SK-N-SH (cell line): ENCODE measurements at places on chromosomes 6 and 20. TPM values are rescaled to one million over a fixed set of nuclear protein-coding genes. Genes with fewer than 3 reads are reported as not detected.

DNA sequence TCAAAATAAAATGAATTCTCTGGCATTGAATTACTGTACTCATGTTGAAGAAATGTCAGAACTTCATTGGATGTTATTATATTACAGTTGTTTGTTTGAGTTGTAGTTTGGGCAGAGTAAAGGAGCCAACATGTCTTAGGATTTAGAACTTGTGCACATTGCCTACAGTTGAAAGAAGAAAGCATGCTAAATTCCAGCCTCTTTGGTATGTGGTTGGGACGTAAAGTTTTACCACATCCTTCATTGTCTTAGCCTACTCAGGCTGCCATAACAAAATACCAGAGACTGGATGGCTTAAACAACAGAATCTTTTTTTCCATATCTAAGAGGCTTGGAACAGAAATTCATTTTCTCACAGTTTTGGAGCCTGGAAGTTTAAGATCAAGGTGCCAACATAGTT is 42.4 kb downstream of the HFE start:
- no peak for DNase-seq

- peak; percentile 51 for DNase-seq
Measured at GRCh38 chr6:99822741-99823512, 171.1 kb downstream of the MCHR2 start.

DNA sequence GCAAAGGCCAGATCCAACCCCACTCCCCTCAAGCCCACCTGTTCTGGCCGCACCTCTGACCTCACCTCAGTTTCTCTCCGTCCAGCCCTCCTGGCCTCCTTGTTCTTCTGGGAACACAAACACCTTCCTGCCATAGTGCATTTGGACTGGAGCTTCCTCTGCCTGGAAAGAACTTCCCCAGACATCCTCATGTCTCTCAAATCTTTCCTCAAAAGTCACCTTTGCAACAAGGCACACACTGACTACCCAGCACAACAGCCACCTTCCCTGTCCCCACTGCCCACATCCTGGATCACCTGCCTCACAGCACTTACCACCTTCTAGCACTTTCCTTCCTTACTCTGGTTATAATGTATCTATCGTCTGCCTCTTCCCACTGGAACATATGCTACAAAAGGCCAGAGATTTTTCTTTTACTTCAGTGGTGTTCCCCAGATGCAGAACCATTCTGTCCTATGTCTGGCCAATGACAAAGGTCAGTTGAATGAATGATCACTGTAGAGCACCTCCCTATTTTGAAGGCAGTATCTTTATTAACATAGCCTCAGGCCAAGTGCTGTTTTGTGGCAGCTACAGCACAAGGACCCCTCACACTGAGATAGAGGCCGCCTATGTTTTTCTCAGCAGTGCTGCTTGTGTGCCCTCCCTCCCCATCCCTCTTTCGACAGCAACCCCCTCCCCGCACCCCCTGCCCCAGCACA is 4.1 kb downstream of the HLA-B start:
- no peak for DNase-seq

GRCh38 chr20:52401431-52401830 is 209.9 kb upstream of the ZFP64 start:
- DNase-seq = no peak

- DNase-seq = no peak
Measured at GRCh38 chr6:129793447-129793846, 67.7 kb downstream of the TMEM244 start.

DNA sequence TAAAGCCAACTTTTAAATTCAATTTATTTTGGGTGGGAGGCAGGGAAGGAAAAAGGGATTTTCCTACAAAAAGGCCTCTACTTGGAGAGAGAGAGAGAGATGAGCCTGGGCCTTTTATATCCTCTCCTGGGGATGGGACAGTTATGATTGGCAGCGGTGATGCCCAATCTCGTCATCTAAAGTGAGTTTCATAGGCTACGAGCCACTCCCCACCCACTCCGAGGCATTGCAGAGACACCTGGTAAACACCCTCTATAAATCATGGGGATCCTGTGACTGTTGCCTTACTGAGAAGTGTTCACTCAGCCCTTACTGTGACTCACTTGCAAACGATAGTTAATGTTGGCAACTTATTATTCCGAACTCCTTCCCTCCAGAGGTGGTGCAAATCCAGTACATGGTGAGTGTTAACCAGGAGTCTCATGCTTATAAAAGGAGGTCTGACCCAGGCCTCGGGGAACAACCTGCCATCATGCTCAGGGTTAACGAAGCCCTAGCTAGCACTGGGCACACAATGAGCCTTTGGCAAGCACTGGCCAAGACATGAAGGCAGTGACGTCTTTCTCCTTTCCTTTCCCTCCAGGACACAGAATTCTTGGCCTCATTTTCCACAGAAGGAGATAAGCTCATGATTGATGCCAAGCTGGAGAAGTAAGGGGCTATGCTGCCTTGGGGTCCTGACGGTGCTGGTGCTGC is 20.5 kb downstream of the BPIFB4 start:
- no peak for DNase-seq

DNA sequence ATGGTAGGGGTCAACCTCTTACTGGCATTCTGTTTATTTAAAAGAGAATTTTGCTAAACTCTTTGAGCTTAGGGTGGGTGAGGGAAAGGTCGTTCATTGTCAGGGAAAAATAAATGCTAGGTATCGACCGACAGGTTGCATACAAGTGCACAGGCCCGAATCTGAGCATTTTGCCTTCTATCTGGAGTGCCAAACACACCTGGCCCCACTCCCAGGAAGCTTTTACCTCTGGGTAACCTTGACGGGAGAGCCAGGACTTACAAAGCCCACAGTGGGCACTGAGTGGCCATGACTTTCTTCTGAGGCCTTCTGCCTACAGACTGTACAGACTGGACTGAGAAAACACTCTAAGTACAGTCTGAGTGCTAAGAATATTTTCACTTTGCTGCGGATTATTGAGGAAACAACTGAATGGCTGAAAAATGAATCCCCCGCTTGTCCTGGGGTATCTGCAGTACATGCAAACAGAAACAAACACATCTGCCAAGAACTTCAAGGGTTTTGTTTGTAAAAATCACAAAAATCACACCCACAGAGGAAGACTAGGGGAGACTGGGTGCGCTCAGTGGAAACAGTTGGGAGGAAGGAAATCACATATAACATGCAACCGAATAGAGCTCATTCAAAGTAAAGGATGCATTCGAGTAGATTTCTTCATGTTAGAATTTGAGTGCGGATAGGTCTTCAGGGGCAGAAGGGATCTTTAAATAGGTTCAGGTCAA is 152.8 kb downstream of the NFATC2 start:
- DNase-seq = no peak

- no peak for DNase-seq
Measured at GRCh38 chr6:33420491-33421343, 852 bp downstream of the SYNGAP1 start.

- no peak for DNase-seq
Measured at GRCh38 chr6:97222903-97223302, 60.1 kb downstream of the MMS22L start.

DNA sequence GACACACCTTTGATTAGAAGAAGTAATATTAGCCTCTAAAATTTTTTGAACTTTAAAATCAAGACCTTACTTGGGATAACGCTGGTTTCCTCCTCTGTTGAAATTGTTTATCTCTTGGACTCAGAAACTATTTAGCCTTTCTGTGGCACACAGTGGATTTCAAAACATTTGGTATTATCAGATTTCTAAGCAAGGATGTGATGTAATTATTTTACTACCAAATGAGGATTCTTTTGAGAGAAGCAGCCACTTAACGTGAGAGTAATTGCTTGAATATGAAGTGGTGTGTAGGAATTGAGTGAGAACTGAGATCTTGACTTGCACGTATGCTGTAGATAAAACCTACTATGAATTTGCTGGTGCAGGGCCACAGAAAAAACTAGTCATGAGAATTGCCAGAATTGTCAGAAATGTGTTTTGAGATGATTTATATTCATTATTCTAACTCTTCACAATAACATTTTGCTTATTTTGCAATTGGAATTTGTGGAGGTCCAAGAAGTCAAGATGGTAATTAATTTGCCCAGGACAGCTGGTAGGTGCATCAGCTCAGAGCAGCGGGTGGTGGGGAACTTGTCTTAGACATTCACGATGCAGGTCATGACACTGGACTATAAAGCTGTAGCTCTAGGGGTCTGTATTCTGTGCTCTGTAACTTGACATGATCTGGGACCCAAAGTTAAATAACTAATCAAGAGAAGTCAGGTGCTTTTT is 53.4 kb downstream of the AKAP12 start:
- no peak for DNase-seq

- DNase-seq = no peak
Measured at GRCh38 chr20:21526776-21527175, 12.9 kb upstream of the NKX2-2 start.

DNA sequence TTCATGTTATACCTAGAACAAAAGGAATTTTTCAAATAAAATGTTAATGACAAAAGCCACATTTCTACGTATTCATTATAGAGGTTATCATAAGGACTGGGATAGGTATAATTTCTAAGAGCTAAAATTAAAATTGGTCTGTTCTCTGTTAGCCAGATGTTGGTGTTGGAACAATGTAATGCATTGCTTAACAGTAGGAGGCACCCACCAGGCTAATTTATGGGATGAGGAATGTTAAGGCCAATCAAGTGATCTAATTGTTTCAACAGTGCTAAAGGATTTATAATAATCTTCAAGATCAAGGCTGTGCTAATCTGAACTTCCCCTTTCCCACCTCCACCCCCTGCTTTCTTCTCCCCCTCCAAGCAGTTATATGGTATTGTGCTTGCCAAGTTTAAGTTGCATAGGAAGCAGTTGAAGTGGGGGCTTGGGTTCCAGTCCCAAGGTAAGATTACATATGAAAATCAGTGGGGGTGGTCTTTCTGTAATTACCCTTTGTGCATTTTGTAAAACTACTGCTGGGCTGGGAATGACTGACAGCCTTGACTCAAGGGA is 89.2 kb upstream of the BACH2 start:
- DNase-seq = no peak

DNA sequence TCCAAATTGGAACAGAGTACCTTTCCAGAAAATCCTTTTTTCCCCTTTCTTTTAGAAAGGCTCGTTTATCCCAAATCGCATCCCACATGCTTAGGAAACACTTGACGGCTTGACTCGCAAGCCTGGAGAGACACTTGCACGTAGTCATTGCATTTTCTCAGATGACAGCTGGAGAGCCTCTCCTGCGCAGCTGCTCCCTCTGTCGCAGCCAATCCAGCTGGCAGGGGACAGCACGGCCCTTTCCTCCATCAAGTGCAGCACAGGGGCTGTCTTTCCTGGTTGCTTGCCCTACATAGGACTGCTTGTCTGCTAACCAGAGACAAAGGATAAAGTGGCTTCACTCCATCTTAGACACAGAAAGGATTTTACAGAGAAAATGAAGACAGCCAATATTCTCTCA is 77.6 kb upstream of the RGS17 start:
- DNase-seq = no peak

- peak; percentile 70 for DNase-seq
Measured at GRCh38 chr6:27251606-27252251, 4.2 kb downstream of the PRSS16 start.

The LHFPL5 gene
- not detected in 2 replicates for polyA plus RNA-seq

The FNDC1 gene
- polyA plus RNA-seq = not detected in 2 replicates

The MYL9 gene
- polyA plus RNA-seq = not detected in 2 replicates

The BMP6 gene
- 0.03 TPM in 1 of 2 replicates, not detected in the other for polyA plus RNA-seq

The SLC35D3 gene
- polyA plus RNA-seq = 0.05 and 0.16 TPM in 2 replicates

The CDSN gene
- polyA plus RNA-seq = 0.02 TPM in 1 of 2 replicates, not detected in the other

The ERVFRD-1 gene
- polyA plus RNA-seq = not detected in 2 replicates

The ZFP57 gene
- polyA plus RNA-seq = not detected in 2 replicates

The BPIFB4 gene
- not detected in 2 replicates for polyA plus RNA-seq

The CLPSL2 gene
- polyA plus RNA-seq = not detected in 2 replicates
